Stimulated activated CD8-positive, alpha-beta memory T cell treated with anti-CD3 and anti-CD28 coated beads, Interleukin-15, amount 100 ng/mL, for 1 hour (primary cell): ENCODE measurements at places on chromosomes 6 and 20.

- DNase-seq: no peak
These were observed 2.2 kb upstream of the CCM2L start for GRCh38 chr20:32007787-32008616.

DNA sequence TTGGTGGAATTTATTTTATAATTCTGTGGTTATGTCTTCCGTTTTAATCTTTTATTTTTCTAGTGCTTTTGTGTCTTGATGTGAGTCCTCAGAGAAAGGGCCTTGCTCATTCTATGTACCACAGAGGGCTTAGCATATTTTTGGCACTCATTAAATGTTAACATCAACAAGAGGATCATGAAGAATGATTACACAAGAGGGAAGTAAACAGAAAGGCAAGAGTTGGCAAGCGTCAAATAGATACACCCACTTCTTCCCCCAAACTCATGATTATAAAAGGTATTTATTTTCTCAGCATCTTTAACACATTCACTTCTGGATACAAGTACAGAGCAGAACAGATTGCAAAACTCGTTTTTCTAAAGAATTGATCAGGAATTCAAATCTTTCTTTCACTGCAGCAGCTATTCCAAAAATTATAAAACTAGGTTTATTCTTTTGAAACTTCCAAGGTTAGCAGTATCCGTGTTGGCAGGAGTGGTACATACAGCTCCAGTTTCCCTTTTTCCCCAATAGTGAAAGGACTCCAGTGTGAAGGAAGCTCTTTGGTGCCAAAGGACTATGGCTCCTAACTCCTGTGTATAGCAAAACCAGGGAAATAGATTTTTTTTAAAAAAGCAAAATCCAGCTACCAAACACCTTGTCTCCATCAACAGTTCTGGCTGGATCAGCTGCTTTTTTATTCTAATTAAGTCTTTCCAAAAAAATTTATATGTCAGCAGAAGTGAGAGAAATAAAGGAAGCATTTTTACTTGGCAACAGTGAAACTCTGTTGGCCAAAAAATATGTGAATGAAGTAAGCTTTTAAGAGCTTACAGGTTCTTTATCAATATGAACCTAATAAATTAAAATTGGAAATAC lies 221.9 kb downstream of the ADGRG6 start:
- DNase-seq: no peak

GRCh38 chr6:146546443-146547043 lies 2.9 kb downstream of the RAB32 start:
- no peak for DNase-seq

- DNase-seq: no peak
These were observed 20.2 kb downstream of the CDS2 start for GRCh38 chr20:5146871-5147592.

GRCh38 chr6:74717591-74717990 lies 488.3 kb downstream of the COL12A1 start:
- no peak for DNase-seq

DNA sequence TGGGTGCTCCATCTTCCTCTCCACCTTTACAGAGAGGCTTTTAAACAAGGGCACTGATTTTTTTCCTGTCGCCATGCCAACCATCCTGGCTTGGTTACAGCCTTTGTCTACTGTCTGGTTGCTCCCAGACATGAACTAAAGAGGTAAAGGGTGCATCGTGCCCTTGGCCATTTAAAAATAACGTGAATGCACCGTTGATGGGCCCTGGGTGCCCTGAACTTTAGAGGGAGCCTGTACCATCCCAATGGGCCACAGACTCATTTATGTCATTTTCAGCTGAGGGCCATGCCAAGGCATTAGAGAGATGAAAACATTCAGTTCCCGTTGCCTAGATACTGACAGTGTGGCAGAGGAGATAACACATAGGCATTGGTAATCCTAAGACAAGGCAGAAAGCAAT lies 23.3 kb downstream of the TMC2 start:
- DNase-seq: no peak

DNA sequence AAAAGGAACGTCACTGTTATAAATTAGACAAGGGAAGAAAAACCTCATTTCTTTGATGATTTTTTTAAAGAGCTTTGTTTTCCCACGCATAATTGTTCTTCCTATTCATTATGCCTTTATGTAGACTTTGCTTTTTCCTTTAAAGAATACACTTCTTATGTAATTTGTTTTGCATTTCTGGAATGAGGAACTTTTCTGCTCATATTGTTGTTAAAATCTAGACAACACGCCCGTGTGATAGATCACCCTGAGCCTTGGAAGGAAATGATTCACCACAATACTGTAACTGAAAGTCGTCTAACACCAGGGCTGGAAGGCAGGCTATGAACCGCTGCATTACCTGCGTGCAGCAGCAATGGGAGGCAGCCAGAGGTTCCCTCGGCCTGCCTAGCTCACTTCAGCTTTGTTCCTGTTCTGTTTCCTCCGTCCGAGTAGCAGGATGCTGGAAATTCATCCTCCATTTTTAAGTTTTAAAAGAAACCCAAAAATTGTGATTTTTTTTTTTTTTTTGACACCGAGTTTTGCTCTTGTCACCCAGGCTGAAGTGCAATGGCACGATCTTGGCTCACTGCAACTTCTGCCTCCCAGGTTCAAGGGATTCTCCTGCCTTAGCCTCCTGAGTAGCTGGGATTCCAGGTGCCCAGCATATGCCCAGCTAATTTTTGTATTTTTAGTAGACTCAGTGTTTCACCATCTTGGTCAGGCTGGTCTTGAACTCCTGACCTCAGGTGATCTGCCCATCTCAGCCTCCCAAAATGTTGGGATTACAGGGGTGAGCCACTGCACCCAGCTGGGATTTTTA lies 49.6 kb upstream of the ZNF217 start:
- DNase-seq: peak; percentile 28

DNA sequence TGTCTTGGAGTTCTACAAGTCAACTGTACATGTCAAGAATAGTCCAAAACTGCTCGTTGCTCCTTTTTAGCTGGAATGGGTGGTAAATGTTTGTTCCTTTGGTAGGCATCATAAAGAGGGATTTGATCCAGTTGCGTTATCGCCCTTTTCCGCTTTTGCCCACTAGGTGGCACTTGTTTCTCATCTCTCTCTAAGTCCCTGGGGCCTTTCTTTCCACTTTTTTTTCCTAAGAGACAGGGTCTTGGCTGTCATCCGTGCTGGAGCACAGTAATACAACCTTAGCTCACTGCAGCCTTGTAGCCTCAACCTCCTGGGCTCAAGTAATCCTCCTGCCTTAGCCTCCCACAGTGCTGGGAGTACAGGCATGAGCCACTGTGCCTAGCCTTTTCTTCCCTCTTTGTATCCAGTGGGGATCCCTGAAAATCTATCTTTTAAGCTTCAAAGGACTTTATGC lies 20.7 kb downstream of the GTPBP2 start:
- peak; percentile 47 for DNase-seq

DNA sequence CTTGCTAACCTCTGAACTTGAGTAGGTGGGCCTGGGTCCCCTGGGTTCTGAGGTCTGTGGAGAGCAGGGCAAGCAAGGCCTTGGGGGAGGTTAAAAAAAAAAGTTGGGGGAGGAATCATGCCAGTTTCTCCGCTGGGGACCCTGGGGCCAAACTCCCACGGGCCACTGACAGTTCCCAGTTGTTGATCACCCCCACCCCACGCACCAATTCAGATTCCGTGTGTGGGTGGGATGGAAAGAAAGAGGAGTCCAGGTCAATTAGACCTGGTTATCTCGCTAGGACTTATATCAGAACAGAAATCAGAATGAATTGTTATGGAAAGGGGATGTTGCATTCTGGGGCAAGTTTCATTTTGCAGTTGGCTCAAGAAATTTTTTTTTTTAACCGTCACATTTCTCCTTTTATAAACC lies 46.7 kb upstream of the SUPT3H start:
- DNase-seq: no peak

GRCh38 chr20:20184149-20184548 lies 131.8 kb downstream of the CFAP61 start:
- no peak for DNase-seq

GRCh38 chr6:139927742-139928305 lies 553.4 kb upstream of the CITED2 start:
- DNase-seq: no peak

DNA sequence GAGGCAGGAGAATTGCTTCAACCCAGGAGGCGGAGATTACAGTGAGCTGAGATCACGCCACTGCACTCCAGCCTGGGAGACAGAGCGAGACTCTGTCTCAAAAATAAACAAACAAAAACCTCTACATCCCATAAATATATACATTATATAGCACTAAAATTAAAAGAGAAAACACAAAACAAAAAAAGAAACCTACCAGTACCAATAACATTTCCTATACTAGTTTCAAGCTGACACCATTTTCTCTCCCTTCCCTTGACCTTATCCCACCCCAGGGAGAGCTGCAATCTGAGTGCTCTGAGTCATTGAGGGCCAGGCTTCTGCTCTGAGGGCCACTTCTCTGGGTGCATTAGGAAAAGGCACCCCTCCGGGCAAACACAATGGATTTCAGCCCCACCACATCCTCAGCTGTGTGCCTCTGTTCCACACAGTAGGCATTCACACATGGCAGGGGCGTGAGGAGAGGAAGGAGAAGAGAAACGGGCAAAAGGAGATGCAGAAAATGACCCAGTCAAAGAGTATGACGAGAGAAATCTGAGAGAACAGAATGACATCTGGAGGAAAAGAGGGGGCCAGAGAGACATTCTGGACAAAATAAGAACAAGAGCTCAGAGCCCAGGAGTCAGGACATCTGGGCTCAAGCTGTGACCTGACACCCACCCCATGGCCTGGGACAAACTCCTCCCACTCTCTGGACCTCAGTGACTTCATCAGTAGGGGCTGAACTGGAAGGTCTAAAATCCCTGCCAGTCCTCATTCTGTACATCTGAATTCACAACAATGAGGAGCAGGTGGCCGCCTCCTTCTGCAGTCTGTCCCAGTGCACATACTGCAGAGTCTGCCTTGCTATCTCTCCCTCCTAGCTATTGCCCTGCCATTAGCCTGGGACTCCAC lies 18.2 kb downstream of the TRIM26 start:
- DNase-seq: no peak

DNA sequence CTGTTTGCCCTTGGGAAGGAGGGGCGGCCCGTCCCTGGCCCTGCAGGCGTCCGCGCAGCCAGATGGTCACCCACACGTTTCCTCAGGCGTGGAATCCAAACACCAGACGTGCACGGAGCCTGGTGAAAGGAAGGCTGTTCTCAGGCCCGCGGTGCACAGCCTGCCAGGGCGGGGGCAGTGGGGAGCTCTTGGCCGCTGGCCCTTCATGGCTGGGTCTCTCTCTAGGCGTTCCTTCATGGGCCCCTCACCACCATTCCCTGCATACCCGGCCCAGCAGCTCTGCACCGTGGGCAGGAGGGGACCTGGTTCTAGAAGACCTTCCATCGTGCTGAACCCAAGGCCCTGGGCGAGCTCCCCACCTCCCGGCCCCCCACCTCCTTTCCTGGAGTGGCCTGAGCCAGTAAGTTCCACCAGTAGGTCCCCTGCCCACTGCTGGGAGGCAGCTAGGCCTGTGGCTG lies 30.4 kb upstream of the SMOC2 start:
- DNase-seq: no peak

- DNase-seq: no peak
These were observed 1.2 kb downstream of the RNF217 start for GRCh38 chr6:124963416-124963785.

GRCh38 chr6:111087871-111088667 lies 766 bp downstream of the SLC16A10 start:
- DNase-seq: no peak

- DNase-seq: no peak
These were observed 167.8 kb downstream of the LRFN2 start for GRCh38 chr6:40419377-40419776.

GRCh38 chr20:34907616-34908469 lies 31.4 kb downstream of the ACSS2 start:
- no peak for DNase-seq

DNA sequence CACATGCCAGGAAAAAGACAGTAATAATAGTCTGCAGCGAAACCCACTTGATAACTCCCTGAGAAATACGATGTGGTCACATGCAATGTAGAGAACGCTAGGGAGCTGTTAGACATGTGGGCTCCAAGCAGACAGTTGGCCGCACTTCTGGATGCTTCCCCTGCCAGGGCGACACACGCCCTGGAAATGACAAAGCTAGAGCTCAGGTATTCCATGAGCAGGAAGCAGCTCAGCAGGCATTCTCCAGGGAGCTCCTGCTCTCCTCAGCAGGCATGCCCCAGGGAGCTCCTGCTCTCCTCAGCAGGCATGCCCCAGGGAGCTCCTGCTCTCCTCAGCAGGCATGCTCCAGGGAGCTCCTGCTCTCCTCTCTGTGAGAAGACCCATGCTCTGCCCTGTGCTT lies 52.4 kb upstream of the NXT1 start:
- no peak for DNase-seq

DNA sequence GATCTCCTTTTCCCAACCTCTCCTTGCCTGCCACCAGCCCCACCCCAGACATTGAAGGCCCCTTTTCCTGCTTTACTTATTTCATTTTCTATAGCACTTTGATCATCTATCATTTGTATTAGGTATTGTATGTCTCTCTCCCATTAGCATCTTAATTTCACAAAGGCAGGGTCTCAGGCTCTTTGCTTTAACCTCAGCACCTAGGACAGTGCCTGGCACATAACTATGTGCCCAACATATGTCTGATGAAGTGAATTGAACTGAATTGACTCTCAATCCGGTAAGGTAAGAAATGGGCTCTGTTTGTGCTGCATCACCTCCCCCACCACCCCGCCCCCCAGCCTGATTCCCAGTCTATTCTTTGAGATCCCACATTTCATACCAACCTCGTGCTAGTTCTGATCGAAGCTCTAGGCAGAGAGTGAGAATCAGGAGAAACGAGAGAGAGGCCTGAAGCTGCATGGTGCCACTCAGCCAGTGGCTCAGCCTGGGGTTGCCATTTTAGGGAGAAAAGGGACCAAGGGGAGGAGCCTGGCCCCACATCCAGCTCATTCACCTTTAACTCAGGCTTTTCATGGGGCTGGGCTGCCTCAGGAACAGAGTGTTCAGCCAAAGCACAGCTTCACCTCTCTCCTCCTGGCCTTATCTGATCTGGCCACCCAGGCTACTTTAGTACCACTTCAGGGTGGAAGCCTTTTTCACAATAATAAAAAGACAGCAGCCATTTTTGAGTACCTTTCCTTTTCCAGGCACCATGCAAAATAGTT lies at the start of gene SPINT3:
TSS of gene SPINT3 (minus strand) at position 476 of the 767 bp plus-strand sequence. CDS start at position 462, 14 bp downstream.
- no peak for DNase-seq

GRCh38 chr6:141301779-141302178 lies 830.9 kb upstream of the GJE1 start:
- no peak for DNase-seq

- no peak for DNase-seq
These were observed 655.3 kb downstream of the RNF144B start for GRCh38 chr6:19042420-19042819.
